Chondrocyte (in vitro differentiated cells): ENCODE measurements at places on chromosomes 1 and 21.

GRCh38 chr1:15157524-15158399 lies 4.2 kb downstream of the TMEM51 start:
- no peak for DNase-seq

GRCh38 chr1:54706419-54706818 lies 9.2 kb upstream of the TTC4 start:
- no peak for DNase-seq

GRCh38 chr1:81314513-81315233 lies 486.1 kb upstream of the ADGRL2 start:
- no peak for DNase-seq

GRCh38 chr1:175848329-175848728 lies 104.9 kb upstream of the TNR start:
- DNase-seq, result no peak

DNA sequence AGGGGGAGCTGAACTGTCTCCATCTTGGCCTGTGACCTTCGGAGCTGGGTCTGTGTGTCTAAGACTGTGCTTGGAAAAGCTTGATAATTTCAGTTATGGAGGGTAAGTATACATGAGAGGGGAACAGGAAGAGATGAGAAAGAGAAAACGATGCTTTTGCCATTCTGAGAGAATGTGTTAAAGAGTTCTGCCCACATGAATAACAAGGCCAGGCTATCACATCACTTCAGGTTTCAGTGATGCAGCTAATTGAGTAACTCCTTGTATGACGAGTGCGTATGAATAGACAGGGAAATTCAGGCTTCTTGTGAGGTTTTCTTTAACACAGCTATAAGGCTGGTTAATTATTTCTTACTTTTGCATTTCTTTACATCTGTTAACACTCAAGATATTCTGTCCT lies 81.0 kb downstream of the PLPPR5 start:
- no peak for DNase-seq

- DNase-seq, result no peak
Observed at GRCh38 chr1:67479146-67479891, 49.1 kb upstream of the SERBP1 start.
